CD4-positive, alpha-beta T cell treated with Interleukin-1 beta for 1 hour (primary cell): ENCODE measurements at places on chromosomes 16 and 17.

- DNase-seq, result no peak
Observed at GRCh38 chr16:69925311-69925710, 25.8 kb upstream of the CLEC18A start.

GRCh38 chr16:87729266-87729954, 36.4 kb downstream of the KLHDC4 start:
- no peak for DNase-seq

- no peak for DNase-seq
Observed at GRCh38 chr17:39647256-39647655, 10.3 kb downstream of the STARD3 start.

- DNase-seq, result no peak
Observed at GRCh38 chr17:80204626-80205468, 15.3 kb downstream of the SGSH start.

DNA sequence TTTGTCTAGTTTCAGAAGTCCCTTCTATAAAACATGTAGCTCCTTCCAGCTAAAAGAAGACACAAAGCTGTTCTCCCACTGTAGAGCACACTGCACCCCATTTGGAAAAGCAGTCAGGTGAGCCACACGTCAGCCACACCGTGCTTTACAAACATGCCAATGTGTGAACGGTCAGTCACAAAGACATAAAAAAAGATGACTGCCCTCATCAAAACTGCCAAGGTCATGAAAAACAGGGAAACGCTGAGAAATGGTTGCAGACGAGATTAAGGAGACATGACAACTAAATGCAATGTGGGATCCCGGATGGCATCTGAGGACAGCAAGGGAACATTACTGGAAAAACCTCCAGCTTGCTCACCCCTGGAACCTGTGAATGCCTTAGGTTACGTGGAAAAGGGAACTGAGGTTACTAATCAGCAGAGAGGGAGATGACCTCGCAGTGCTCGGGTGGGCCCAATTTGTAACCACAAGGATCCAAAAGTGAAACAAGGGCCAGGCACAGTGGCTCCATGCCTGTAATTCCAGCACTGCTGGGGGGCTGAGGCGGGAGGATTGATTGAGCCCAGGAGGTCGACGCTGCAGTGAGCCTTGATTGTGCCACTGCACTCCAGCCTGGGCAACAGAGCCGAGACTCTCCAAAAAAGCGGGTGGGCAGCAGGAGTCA, 8.1 kb downstream of the ANKRD11 start:
- no peak for DNase-seq

DNA sequence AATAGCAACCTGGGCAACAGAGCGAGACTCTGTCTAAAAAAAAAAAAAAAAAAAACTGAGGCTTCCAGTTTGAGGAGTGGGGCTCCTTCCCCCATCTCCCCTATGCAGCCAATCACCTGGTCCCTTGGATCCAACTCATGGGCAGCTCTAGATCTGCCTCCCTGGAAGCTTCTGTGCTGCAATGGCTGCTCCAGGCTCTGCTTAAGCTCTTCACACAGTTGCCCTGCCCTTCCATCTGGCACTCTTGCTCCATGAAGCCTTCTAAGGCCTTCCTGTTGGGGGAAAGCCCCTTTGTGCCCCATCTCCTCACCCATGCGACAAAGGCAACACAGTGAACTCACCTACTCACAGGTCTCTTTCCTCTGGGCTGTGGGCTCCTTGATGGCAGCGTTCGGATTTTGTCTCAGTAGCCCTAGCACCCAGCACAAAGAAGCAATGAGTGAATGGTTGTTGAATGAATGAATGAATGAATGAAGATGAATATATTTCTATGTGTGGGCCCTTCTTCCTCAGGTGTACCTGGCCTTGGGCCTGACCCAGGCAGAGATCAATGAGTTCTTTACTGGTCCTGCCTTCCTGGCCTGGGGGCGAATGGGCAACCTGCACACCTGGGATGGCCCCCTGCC, 1.9 kb downstream of the NAGLU start:
- no peak for DNase-seq

DNA sequence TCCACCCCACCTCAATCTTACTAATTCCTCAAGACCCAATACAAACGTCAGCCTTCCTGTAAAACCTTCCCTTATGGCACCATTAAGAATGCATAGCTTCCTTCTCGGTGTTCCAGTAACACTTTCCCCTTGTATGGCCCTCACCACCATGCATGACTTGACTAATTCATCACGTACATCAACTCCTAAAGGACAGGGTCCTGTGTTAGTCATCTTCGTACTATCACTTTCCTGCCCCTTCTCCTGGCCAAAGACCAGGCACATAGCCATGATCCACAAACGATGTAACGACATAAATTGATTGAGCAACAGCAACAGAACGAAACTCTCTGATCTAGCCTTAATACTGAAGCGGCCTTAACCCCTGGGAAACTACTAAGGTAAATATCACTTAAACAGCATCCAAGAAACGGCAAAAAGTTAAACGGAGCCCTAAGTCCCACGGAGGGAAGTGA, 612 bp downstream of the PSMD12 start:
- DNase-seq, result peak; percentile 46

GRCh38 chr17:74369221-74369620, 1.9 kb downstream of the GPR142 start:
- DNase-seq, result peak; percentile 57

DNA sequence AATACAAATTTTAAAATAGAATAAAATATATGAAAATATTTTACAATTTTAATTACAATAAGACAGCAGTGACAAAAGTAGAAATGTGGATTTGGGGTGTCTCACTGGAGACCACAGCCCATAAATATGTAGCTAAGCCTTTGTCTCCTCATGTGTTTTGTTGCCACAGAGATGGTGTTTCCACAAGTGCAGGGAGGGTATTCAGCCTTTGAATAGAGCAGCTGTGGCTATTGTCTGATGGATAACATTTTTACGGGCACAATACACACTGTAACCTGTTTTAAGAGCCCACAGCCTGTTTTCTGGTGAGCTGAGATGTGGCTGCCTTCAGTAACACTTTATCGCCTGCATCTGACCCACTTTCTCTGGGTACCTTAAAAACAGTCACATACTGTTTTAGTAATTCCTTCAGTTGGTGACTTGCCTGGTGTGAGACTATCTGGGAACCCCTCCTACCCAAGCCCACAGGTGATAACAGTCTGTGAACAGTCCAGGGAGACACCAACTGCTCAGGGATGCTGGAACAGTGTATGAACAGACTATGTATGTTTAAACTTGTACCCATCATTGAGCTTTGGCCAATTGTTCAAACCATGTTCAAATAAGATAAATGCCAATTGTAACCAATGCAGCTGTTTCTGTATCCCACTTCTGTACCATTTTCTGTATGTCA, 7.8 kb upstream of the AHSP start:
- no peak for DNase-seq

DNA sequence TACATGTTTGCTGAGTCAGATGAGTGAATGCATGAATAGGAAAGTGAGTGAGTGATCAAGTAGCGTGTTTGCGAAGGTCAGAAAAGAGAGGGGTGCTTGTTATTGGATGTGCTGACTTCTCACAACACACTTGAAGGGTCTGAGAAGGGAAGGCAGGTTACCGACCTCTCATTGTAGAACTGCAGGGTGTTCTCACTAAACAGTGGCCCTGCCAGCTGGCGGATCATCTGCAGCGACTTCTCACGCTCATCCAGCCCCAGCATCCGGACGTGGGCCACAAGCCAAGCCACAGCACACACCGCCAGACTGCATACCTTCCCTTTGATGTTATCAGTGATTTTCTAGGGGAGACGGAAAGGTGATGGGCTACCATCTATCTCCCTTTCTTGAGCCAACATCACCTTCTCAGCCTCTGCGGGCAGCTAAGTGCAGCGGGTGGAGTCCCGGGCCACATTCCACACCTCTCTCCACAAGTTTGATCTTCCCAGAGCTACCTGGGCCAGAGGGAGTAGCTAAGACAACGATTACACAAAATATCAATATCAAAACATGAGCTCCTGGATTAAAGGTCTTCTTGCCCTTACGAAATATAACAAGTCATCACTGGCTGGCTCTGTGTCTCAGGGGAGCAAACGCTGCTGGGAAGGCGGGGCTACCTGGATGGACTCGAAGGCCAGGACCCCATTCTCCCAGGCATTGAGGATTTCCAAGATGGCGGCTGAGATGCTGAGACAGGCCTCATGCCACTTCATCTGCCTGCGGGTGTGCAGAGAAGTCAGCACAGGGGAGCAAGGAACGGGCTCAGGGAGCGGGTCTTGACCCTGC, 11.0 kb downstream of the CSF3 start:
- DNase-seq, result peak; percentile 20

- DNase-seq, result no peak
Observed at GRCh38 chr17:80825471-80826345, 165.9 kb upstream of the CHMP6 start.

DNA sequence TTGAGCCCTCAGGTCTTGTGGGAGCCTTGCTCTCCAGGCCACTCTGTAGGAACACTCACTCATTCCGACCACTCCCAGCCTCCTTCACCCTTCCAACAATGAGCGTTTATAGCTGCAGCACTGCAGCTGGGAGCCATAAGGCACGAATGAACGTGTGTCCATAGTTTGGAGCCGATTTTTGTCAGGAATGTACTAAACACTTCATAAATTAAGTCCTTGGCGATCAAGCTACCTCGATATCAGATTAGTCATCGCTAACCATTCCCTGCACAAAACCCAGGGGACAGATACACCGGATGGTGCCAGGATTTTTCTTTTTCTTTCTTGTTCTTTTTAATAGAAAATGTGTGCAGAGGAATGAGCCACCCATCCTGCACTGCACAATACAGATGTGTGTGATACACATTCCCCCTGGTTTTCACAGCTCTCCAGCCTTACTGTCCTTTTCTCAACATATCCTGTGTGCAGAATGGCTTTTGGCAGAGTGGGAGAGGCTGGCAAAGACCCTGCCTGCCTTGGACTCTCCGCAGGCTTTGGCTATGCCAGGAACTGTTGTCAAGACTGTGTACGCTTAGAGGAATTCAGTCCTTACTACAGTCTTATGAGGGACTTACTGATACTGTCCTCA, 68.4 kb upstream of the ELAC2 start:
- no peak for DNase-seq

GRCh38 chr16:62638324-62638911, 602.2 kb upstream of the CDH8 start:
- no peak for DNase-seq

- no peak for DNase-seq
Observed at GRCh38 chr17:46972346-46972745, 6.7 kb downstream of the RPRML start.

GRCh38 chr16:2206420-2206779, 1.1 kb downstream of the MLST8 start:
- no peak for DNase-seq
